GM12892 (cell line): ENCODE measurements at places on chromosomes 5 and 9.

DNA sequence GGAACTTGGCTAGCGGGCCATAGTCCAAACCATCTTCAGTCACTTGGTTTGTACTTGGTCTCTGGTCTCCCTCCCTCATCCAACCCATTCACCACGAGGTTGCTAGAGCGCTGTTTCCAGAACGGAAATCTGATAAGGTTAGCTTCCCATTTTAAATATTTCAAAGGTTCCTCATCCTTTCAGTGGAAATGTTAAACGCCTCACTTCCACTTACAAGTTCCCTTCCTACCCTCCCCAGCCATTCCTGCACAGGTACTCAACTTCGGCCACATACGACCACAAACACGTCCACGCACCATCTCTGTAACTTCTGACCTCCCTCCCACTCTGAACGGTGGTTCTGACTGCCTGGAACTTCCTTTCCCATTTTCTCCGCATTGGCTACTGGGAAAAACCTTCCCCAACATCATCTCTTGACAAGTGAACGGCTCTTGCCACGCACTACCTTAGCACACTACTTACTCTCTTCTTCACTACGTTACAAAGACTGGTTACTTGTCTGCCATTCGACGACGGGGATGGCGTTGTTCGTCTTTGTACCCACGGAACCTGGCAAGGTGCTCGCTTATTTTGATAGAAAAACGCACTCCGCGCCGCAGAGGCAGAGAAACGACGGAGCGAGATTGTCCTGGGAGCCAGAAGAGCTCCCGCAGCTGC lies 629 bp downstream of the CCNH start:
- no peak for DNase-seq

DNA sequence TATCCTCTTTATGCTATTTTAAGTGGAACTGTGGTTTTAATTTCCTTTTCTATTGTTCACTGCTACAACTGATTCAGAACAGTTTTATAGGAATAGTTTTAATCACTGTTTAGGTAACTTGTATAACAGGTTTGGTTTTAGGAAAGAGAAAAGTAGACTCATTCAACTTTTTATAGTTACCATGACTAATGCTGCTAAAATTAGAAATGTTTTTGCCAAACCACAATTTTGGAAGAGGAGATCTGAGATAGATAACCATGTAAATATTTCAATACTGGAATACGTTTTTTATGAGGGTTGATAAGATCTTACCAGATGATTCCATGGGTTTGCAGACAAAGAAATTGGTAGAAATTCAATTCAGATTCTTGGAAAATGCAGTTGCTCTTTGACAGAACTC lies 404.6 kb upstream of the ARRDC3 start:
- no peak for DNase-seq

GRCh38 chr5:174272671-174273070 lies 227.2 kb downstream of the NSG2 start:
- DNase-seq = no peak

DNA sequence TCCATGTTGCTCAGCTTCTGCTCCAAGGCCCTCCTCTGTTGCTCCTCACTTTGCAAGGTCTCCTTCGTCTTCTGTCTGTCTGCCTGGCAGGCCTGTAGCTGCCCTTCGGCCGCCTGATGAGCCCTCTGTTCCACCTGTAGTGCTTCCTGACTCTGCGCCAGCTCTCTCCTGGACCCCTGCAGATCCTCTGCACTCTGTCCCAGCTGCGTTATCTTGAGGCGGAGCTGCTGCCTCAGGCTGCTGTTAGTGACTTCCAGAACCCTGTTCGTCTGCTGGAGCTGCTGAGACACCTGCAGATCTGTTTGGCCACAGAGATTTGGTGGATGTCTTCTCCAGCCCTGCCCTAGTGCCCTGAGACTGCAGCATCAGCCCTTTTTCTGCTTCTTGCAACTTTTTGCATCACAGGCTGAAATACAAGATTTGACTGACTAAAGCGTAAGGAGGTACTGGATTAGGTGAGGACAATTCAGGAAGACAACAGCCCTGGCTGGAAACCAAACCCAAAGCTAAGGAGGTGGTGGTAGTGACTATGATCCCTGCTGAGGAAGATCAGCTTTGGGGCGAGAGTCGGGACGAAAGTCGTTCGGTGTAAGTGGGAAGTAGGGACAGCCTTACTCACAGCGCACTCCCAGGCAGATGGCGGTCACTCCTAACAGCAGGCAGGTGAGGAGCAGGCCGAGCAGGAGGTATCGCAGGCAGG lies 2.1 kb downstream of the CD72 start:
- DNase-seq = no peak

DNA sequence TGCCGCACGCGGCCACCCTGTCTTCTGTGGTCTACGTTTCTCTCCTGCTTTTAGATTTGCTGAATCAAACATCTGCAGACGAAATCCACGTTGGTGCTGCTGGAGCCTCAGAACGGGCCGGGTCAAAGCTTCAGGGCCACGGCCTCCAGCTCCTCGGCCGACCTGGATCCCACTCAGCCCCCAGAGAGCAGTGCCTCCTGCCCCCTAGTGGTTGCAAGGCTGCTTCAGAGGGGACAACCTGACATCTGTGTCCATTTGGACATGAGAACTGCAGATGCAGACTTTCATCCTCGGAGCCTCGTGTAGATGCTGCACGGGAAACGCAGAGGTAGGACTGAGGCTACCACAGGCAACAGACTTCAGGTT lies 23.0 kb upstream of the SLC6A3 start:
- DNase-seq = no peak
